Activated CD4-positive, alpha-beta T cell treated with anti-CD3 and anti-CD28 coated beads for 36 hours (primary cell): ENCODE measurements at places on chromosomes 16 and 17. TPM values are rescaled to one million over a fixed set of nuclear protein-coding genes. Genes with fewer than 3 reads are reported as not detected.
A peak's percentile ranks its signal among the peaks of the same experiment; 100 is the strongest.

Gene TEX14
- 0.21 TPM for total RNA-seq

Gene C16orf54
- total RNA-seq: 22.0 TPM

- H3K27me3 ChIP-seq: no peaks in the 10 kb centered on the region
- H3K4me3 ChIP-seq: no peak overlapping the region
- no peak overlapping the region for H3K27ac ChIP-seq
- no peaks in the 10 kb centered on the region for H3K4me1 ChIP-seq
- peaks cover 20% of the 10 kb centered on the region for H3K36me3 ChIP-seq
Observed at GRCh38 chr17:39547713-39548478, 59.8 kb downstream of the NEUROD2 start.

- peak; percentile 85 for DNase-seq
- peaks cover 47% of the 10 kb centered on the region for H3K36me3 ChIP-seq
- peak within 1 kb of the TSS; percentile 98 for H3K27ac ChIP-seq
- peaks cover 8% of the 10 kb centered on the region for H3K4me1 ChIP-seq
- H3K4me3 ChIP-seq: no peak within 1 kb of the TSS
- no peaks in the 10 kb centered on the region for H3K27me3 ChIP-seq
Observed at GRCh38 chr17:82317394-82318168, at the start of gene CD7. Gene CD7 (minus strand): TSS chr17:82317608. CDS start chr17:82317495, 113 bp downstream.

Gene C1QTNF1
- not detected for total RNA-seq

DNA sequence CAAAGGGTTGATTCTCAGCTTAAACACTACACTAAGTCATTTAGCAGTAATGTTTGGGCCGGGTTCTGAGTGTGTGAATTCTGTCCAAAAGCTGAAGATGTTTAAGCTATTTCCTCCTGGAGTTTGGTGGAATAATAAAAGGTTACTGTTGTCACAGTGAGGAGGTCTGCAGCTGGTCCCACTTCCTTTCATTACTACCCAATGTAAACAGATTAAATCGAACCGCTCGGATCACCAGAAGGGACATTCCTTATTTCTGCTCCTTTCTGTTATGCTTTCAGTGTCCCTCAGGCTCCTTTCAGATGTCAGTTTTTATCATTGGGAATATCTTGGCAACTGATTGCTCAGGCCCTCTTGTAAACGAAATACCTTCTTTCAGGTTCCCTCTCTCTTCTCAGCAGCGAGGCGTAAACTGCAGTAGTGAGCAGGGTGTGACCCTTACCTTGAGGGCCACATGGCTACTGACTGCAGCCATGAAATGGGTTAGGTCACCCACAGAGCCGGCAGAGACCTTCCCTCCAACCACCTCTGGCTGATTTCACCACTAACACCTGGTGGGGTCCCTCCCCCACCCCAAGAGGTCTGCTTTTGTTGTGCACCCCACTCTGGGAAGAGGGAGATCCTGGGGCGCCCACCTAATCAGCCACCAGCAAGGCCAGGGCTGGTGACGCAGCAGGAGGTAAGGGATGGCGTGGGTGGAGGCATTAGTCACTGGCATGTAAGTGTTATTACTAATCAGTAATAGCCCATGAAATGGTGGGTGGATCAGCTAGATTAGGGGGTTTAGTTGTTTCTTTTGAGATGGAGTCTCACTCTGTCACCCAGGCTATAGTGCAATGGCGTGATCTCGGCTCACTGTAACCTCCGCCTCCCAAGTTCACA lies 117.6 kb downstream of the VPS53 start:
- peaks cover 2% of the 10 kb centered on the region for H3K4me1 ChIP-seq
- H3K27me3 ChIP-seq: no peaks in the 10 kb centered on the region
- no peak overlapping the region for H3K4me3 ChIP-seq
- no peak overlapping the region for H3K27ac ChIP-seq

Gene HS3ST2
- not detected for total RNA-seq

DNA sequence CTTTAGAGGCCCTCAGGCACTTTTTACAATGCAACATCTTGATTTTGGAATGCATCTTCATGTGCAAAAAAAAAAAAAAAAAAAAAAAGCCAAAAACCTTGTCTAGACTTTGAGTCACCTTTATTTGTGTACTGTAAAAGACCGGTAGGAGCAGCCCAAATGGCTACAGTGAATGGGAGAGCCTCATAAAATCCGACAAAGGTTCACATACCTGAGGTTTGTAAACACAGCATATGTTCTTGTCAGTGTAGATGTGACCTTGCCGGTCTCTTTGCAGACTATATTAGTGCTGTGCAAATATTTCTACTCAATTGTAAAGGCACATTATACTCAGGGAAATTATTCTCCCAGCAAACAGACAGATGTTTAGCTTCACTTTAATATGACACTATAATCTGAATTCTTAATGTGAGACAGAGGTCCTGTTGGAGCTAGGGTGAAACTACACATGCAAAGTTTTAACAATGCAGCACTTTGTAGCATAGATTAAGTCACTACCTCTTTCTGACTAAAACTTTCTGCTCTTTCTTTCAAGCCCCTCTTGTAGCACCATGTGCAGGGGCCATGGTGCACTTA lies 211.3 kb downstream of the CA10 start:
- no peaks in the 10 kb centered on the region for H3K4me1 ChIP-seq
- DNase-seq: no peak
- H3K36me3 ChIP-seq: no peaks in the 10 kb centered on the region
- no peaks in the 10 kb centered on the region for H3K27me3 ChIP-seq
- H3K27ac ChIP-seq: no peak overlapping the region

GRCh38 chr16:48366165-48367093 lies 18.8 kb downstream of the SIAH1 start:
- peaks cover 57% of the 10 kb centered on the region for H3K4me1 ChIP-seq
- H3K36me3 ChIP-seq: peaks cover 8% of the 10 kb centered on the region
- H3K27ac ChIP-seq: peak overlapping the region; percentile 99
- DNase-seq: peak; percentile 81
- H3K27me3 ChIP-seq: no peaks in the 10 kb centered on the region

Gene KRT222
- not detected for total RNA-seq

Gene OR1E1
- not detected for total RNA-seq

Gene PRSS53
- total RNA-seq: 4.0 TPM

GRCh38 chr16:68265078-68265920 lies 973 bp downstream of the SLC7A6 start:
- no peaks in the 10 kb centered on the region for H3K27me3 ChIP-seq
- peak; percentile 79 for DNase-seq
- H3K27ac ChIP-seq: peak overlapping the region; percentile 97
- peak overlapping the region; percentile 91 for H3K4me3 ChIP-seq

- no peak overlapping the region for H3K27ac ChIP-seq
- no peaks in the 10 kb centered on the region for H3K36me3 ChIP-seq
- no peak for DNase-seq
- no peaks in the 10 kb centered on the region for H3K4me1 ChIP-seq
- no peak overlapping the region for H3K4me3 ChIP-seq
- peaks cover 2% of the 10 kb centered on the region for H3K27me3 ChIP-seq
Observed at GRCh38 chr17:68981288-68981687, 26.1 kb upstream of the ABCA8 start.

DNA sequence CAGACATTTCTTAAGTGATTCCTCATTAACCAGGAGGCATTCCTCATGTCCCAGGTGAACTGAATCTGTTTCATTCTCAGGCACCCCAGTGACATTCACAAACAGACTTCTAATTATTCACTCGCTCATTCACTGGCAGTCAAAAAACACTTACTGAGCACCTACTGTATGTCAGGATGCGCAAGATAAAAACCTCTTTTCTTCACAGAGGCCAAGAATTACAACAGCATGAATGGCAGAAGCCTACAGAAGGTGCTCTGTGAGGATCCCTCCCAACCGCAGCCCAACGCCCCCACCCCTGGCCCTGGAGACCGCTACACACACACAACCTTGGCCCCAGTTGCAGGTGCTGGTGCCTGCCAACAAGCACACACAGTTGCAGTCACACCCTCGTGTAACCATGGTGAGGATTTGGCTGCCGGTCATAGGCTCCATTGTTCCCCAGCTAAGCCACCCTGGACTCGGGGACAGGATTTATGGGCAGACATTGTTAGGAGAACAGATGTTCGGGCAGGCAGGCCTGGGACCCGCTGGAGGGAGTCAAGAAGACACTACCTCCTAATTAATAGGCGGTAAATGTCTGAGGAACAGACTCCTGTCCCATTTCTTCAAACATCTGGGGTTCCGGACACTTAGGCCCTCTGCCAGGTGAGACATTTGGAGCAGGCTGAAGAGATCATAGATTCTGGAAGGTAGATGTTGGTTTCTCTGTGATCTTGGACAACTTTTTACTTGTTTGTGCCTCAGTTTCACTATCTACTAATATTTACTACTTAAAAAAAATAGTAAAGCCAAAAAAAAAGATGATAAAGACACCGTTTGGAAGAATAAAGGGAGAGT lies 43.2 kb downstream of the CUEDC1 start:
- no peaks in the 10 kb centered on the region for H3K4me1 ChIP-seq
- H3K27ac ChIP-seq: no peak overlapping the region
- H3K27me3 ChIP-seq: no peaks in the 10 kb centered on the region
- DNase-seq: no peak

Gene CCL23
- total RNA-seq: not detected

DNA sequence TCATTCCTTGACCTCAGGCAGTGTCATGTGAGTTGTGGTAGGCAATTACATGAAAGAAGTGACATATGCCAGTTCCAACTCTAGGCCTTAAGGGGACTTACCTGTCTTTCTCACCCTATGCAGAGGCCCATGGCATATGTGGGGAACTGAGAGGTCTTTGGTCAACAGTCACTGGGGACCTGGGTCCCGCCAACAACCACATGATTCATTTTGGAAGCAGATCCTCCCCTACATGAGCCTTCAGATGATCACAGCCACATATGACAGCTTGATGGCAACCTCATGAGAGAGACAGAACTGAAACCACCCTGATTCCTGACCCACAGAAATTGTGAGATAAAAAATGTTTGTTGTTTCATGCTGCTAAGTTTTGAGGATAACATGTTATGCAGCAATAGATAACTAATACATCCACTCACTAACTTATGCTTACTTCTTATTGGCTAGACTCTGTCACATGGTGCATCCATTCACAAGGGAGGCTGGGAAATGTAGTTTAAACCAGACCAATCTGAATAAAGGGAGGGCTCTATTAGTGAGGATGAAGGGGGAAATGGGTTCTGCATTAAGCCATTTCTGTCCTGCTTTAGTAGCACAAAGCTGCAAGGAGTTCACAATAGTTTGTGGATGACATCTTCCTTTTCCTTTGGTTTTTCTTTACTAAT lies 298.2 kb downstream of the HAPSTR1 start:
- no peaks in the 10 kb centered on the region for H3K36me3 ChIP-seq
- H3K27me3 ChIP-seq: no peaks in the 10 kb centered on the region
- H3K4me3 ChIP-seq: no peak overlapping the region
- no peak overlapping the region for H3K27ac ChIP-seq
- no peaks in the 10 kb centered on the region for H3K4me1 ChIP-seq

Gene CA10
- total RNA-seq: not detected

GRCh38 chr17:22469101-22469880 lies 777.0 kb downstream of the KCNJ18 start:
- no peaks in the 10 kb centered on the region for H3K27me3 ChIP-seq
- H3K27ac ChIP-seq: no peak overlapping the region
- H3K4me3 ChIP-seq: no peak overlapping the region

- no peak overlapping the region for H3K4me3 ChIP-seq
- H3K27ac ChIP-seq: no peak overlapping the region
- H3K36me3 ChIP-seq: no peaks in the 10 kb centered on the region
- no peak for DNase-seq
Observed at GRCh38 chr17:8609910-8610309, 20.6 kb downstream of the MYH10 start.

GRCh38 chr17:27339836-27340550 lies 46.1 kb downstream of the WSB1 start:
- peak; percentile 74 for DNase-seq
- H3K27me3 ChIP-seq: peaks cover 2% of the 10 kb centered on the region
- no peak overlapping the region for H3K4me3 ChIP-seq
- no peaks in the 10 kb centered on the region for H3K36me3 ChIP-seq

DNA sequence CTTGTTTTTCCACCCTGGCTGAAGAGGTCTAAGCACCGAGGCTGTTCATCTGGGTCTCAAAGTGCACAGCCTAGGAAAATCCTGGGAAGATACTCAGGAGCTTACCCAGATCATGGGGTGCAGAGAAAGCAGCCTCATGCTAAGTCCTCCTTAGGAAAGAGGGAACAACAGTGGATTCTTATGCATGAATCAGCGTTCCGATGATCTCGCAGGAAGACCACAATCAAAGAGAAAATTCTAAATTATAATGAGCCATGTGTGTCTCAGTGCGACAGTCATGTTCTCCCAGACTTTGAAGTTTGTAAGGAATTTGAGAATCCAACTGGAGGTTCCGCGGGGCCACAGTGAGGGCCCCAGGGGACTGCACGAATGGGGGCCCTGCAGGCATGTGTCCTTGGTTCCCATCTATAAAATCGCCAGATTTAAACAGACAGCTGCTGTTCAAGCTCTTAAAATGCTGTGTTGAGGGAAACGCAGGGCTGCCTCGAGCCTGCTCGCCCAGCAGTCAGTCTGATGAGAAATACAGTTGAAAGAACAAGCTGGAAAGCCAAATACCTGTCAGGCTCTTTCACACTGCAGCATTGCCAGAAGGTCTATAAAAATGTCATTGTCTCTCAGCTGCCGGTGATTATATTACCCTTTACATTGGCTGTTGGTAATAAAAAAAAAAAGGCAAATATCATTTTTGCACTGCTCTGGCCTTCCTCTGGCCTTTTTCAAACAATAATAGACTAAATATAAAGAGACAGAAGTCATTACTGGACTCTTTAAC lies 152.1 kb downstream of the PMP22 start:
- H3K4me1 ChIP-seq: no peaks in the 10 kb centered on the region
- H3K36me3 ChIP-seq: no peaks in the 10 kb centered on the region
- H3K4me3 ChIP-seq: no peak overlapping the region
- no peak for DNase-seq
- H3K27me3 ChIP-seq: no peaks in the 10 kb centered on the region

Gene SOCS7
- total RNA-seq: 25.3 TPM

- peaks cover under 1% of the 10 kb centered on the region for H3K4me1 ChIP-seq
- no peaks in the 10 kb centered on the region for H3K27me3 ChIP-seq
- no peak for DNase-seq
- H3K36me3 ChIP-seq: no peaks in the 10 kb centered on the region
Observed at GRCh38 chr17:8542599-8543502, 87.7 kb downstream of the MYH10 start.

Gene MPP3
- total RNA-seq: 0.37 TPM

DNA sequence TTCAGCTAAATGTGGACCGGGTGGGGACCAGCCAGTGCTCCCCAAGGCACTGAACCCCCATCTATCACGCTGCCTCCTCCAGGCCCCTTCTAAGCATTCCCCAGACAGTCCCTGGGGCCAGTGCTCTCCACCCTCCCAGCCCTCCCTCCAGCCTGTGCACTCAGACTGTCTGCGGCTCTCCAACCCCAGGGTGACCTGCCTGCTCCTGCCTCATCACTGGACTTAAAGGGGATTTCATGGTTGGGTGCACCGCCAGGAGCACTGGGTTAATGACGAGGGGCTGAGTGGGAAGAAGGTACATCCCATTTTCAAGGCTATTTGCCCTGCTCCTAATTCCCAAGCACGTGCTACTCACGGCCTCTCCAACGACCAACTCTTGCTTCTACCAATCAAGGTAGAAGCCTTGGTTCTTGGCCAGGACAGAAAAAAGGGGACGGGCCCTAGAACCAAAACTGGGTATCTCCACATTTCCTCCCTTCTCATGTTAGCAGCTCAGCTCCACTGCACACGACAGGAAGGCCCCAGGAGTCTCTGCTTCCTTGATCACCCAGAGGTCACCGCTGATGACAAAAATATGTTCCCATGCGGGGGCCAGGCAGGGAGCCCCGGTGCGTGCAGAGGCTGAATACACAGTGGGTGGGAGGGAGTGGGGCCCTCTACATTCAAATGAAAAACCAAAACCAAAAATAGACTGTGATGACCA lies 3.5 kb upstream of the ABR start:
- no peak overlapping the region for H3K27ac ChIP-seq
- no peaks in the 10 kb centered on the region for H3K36me3 ChIP-seq
- H3K27me3 ChIP-seq: peaks cover 6% of the 10 kb centered on the region
- H3K4me1 ChIP-seq: peaks cover 12% of the 10 kb centered on the region
- DNase-seq: peak; percentile 54
